NCI-H1436 (cell line): ENCODE measurements at places on chromosomes 2 and 18.

- DNase-seq: no peak
Measured at GRCh38 chr2:156657809-156658208, 221.6 kb downstream of the GPD2 start.

DNA sequence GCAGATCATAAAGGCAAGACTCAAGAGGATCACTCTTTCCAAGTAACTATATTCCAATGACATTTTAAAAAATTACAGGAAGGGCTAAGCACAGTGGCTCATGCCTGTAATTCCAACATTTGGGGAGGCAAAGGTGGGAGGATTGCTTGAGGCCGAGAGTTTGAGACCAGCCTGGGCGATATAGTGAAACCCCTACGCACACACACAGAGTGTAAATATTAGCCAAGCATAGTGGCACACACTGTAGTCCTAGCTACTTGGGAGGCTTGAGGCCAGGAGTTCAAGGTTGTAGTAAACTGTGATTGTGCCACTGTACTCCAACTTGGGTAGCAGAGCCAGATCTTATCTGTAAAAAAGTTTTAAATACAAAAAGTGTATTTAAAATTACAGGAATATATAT lies 450.2 kb upstream of the NRP2 start:
- no peak for DNase-seq

- no peak for DNase-seq
Measured at GRCh38 chr2:167626301-167626700, 621.1 kb downstream of the STK39 start.

DNA sequence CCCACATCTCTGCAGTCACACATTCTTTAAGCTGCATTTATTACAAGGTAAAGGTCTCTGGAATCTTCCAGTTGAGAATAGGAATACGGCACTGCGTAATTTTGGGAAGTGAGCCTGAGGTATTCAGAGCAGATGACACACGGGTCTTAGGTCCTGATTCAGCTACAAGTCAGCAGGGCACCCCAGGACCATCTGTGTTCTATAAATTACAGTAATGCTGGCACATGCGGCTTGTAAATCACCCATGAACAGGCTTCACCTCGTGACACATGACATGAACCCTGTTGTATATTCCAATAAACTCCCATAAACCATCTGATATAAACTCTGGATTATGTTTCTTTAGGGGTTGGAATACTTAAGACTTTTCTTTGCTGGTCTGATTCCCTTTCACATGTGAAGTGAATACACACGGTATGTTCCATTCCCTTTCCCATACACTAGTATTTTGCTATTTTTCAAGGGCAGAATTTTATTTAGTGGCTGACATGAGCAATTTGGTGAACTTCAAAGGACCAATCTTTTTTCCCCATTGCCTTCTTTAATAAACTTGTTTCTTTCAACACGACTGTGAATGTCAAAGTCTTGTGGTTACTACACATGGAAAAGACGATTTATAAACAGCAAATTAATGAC lies 298.6 kb downstream of the MEIS1 start:
- no peak for DNase-seq

GRCh38 chr2:69191634-69192033 lies 178.7 kb downstream of the ANTXR1 start:
- no peak for DNase-seq

DNA sequence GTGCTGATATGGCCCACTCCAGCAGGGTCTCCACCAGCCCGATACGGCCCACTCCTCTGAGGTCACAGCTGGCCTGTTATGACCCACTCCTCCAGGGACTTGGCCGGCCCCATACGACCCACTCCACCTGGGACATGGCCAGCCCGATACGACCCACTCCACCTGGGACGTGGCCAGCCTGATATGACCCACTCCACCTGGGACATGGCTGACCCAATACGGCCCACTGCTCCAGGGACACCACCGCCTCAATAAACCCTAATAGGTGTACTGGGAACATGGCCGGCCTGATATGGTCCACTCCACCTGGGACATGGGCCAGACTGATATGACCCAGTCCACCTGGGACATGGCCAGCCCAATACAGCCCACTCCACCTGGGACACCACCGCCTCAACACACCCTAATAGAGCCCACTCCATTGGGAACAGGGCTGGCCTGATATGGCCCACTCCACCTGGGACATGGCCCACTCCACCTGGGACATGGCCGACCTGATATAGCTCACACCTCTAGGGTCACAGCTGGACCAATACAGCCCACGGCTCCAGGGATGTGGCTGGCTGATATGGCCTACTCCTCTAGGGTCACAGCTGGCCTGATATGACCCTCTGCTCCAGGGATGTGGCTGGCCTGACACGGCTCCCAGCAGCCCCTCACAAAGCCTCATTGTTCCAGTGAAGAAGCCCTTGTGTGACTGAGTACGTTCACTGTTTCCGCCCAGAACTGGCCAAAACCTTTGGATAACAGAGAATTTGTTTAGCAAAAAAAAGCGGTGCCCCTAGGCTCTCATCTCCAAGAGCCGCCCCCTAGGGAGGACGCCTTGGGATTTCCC lies 245.6 kb downstream of the HDAC4 start:
- no peak for DNase-seq

GRCh38 chr2:7592618-7593140 lies 675.5 kb downstream of the RNF144A start:
- no peak for DNase-seq

DNA sequence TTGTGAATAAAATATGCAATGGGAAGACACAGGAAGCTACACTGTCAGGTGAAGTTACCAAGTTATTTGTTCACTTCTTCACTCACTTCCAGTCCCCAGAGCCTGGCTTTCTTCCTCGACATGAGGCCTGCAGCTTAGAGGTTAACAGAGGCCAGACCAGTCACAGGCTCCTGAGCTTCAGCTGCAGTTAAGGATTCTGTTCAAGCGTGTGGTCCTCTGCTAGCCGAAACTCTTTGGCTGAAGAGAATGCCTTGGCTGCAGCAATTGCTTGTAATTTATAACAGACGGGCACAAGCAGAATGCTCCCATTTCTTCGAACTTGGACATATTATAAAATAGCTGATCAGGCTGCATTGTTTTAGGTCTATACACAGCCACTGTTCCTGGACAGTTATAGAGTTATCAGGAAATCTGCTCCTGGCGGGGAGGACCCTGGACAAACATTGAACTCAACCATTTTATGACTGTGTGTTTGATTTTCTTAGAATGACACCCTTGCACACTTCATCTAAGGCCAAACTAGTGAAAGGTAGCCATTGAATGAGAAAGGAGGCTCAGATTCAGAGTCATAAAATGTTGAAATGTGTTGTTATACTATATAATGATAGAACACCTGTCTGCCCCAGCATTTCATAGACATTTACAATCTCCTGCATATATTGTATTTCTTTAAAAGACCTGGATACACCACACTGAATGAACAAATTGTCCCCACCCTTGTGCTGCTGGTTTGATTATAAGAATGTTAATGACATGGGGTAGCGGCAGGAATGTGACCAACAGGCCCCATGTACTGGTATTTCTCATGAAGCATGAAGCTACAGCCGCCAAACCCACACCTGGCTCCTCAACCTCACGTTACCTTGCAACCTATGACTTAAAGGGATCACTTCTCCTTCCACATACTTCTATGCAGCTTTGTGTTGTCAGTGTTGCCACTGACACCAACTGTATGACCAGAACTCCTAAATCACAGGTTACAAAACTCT lies 153.6 kb downstream of the TDRD15 start:
- no peak for DNase-seq

DNA sequence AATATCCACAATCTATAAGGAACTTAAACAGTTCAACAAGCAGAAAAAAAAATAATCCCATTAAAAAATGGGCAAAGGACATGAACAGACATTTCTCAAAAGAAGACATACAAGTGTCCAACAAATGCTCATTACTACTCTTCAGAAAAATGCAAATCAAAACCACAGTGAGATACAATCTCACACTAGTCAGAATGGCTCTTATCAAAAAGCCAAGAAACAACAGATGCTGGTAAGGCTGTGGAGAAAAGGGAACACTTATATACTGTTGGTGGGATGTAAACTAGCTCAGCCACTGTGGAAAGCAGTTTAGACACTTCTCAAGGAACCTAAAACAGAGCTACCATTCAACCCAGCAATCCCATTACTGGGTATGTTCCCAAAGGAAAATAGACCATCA lies 7.2 kb upstream of the CRYGB start:
- DNase-seq: no peak

GRCh38 chr2:11521775-11522174 lies 12.1 kb upstream of the GREB1 start:
- no peak for DNase-seq
